ENCODE measurements at places on chromosomes 12 and 14.
A peak's percentile ranks its signal among the peaks of the same experiment; 100 is the strongest.

DNA sequence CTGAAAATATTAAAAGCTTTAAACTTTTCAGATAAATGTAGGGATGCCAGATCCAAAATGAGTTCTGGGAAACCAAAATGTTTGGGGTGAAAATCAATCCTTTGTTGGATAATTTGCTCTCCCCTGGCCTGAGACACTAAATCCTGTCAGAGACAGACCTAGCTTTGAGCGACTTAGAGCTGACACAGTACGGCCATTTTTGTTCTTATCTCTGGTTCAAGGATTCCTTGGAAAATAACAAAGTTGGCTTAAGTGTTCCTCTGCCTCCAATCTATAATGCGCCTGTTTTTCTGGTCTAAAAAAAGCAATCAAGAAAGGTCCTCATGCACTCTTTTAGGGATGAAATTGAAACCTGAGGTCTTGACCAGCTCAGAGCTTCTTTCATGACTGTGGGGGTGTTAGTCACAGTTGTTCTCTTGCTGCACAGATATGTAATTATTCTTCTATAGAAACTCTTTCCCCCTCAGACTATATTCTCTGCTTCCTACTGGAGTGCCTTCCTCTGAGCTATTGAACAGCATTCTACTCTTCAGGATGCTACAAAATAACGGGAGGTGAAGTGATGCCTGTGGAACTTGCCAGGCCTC, 52.3 kb upstream of the EGLN3 start:
- DNase-seq, result no peak

- DNase-seq, result no peak
Observed at GRCh38 chr12:5915511-5915910, 29.5 kb downstream of the ANO2 start.

DNA sequence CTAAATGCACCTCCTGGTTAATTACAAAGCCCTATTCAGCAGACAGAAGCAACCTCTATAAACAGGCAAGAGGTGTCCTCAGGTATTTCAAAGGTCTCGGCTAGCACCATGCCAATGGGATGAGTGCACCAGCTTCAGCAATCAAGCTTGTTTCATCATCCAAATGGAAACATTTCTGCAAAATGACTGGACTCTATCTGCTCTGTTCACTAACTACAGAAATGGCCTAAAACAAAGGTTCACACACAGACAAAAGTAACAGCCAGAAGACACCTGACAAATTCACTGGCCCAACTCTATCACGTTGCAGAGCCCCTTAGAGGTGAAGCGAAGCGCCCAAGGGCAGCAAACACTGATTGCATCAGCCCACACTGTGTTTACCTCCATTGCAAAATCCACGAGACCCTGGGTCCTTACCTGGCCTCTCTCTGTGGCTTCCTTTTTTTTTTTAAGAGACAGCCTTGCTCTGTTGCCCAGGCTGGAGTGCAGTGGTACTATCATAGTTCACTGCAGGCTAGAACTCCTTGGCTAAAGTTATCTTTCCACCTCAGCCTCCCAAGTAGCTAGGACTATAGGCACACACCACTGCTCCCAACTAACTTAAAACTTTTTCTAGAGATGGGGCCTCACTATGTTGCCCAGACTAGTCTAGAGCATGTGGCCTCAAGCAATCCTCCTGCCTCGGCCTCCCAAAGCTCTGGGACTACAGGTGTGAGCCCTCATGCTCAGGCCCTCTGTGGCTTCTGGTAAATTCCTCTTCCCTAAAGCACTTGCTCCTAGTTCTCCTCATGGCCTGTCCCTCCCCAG, 8.5 kb upstream of the SYNE3 start:
- DNase-seq, result no peak

DNA sequence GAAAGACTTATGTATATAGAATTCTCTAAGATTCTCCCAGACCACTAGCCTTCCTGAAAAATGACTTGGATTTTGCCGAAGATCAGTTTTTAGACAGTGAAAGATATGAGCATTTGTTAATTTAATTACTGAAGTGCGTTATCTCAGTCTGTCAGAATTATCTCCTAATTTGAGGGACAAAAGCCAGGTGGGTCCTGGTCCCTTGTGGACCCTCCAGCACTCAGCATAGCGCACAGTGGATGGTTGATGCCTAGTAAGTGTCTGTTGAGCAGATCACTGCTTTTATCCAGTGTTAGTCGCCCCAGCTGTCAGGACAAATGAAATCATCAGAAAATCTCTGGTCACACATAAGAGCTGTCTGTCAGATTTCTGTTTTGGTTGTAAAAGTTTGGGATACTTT, 80.4 kb downstream of the EML1 start:
- DNase-seq, result no peak

- DNase-seq, result no peak
Observed at GRCh38 chr14:81567302-81567701, 33.6 kb upstream of the SEL1L start.

DNA sequence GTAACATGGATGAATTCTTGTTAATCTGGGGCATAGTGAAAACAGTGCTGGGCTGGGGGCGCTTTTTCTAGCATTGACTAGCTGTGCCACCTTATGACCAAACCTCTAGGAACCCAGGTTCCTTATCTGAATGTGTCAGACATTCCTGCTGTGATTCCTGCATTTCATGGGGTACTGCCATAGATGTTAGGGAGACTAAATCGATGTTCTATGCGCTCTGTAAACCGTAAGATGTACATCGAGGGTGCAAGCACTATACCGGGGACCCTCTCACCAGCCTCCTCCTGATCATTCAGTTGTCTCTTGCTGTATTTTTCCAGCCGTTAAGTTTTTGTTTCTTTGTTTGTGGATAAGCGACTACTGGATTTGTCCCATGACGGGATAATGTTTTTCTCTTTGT, 170.9 kb upstream of the PARP11 start:
- no peak for DNase-seq

- no peak for DNase-seq
Observed at GRCh38 chr12:121613462-121613861, 12.9 kb upstream of the ORAI1 start.

DNA sequence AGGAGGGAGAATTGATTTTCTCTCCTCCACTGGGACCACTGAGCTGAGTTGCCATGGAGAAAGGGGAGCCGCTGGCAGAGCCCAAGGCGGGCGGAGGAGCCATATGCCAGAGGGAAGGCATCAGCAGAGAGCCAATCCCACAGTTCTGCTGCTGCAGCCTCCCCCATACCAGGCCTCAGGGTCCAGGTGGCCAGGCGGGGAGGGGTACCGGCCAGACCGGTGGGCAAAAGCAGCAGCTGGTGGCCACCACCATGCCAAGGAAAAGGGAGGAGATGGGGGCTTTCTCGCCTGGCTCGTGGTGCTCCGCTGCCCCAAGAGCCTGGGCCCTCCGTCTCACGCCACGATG, 72.8 kb downstream of the PITPNM2 start:
- no peak for DNase-seq

DNA sequence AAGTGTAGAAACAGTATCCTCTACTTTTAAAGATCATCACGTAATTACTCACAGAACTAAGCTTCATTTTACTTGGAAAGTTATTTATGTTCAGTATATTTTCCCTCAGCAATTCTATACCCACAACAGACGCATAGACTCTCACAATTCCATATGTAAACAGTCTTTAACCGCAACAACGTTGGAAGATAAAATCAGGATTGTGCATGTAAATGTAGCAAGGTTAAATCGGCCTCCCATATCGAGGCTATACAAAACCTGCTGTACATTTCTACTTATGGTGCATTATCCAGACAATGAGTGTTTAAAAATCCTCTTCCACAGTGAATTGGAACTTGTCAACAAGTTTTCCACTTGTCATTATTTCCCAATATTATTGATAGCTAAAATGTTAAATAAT, 581.1 kb downstream of the SLC16A7 start:
- no peak for DNase-seq

GRCh38 chr12:45878630-45879255, 111.6 kb downstream of the SCAF11 start:
- DNase-seq, result peak; percentile 50

GRCh38 chr14:68873376-68873775, 80.5 kb upstream of the ZFP36L1 start:
- no peak for DNase-seq

DNA sequence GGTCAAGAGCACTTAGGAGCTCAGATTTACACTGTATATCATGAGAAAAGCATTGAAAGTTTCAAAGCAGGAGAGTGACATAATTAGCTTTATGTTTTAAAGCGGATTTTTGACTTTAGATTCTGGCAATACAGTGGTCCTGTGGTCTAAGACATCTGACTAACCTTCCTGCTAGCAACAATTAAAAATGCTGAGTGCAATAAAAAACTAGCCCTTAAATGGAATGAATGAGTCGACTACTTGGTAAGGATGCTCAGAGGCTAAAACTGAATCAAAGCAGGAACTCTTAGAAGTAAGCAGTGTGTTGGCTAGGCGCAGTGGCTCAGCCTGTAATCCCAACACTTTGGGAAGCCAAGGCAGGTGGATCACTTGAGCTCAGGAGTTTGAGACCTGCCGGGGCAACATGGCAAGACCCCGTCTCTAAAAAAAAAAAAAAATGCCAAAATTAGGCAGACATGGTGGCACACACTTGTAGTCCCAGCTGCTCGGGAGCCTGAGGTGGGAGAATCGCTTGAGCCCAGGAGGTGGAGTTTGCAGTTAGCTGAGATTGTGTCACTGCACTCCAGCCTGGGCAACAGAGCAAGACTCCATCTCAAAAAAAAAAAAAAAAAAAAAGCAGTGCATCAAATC, 18.9 kb downstream of the BICD1 start:
- no peak for DNase-seq

- no peak for DNase-seq
Observed at GRCh38 chr12:12147111-12147510, 76.4 kb downstream of the BCL2L14 start.

DNA sequence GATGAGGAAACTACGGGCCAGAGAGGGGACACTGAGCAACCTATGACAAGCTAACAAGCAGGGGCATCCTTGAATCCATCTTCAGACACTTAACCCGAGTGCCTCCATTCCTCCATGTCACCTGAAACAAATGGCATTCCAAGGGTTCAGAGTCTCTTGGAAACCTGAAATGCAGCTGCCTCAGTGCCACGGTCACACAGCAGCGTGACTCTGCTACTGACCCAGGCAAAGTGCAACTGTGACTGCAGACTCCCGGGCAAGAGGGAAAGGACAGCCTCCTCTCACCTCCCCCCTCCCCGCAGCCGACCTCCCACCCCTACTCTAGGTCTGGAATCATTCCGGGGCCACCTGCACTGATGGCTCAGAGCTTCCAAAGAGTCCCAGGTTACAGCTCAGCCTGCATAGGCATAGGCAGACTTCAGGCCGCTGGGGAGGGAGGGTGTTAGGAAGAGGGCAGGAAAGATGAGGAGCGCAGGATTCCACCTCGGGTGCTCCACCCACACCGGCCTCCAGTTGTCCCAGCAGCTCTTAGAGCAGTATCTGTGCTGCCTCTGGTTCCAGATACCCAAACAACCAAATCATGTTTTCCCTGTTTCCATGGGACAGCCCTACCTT, 53.2 kb downstream of the KCNK10 start:
- no peak for DNase-seq

- DNase-seq, result peak; percentile 88
Observed at GRCh38 chr12:65497660-65498059, 219.2 kb downstream of the MSRB3 start.

DNA sequence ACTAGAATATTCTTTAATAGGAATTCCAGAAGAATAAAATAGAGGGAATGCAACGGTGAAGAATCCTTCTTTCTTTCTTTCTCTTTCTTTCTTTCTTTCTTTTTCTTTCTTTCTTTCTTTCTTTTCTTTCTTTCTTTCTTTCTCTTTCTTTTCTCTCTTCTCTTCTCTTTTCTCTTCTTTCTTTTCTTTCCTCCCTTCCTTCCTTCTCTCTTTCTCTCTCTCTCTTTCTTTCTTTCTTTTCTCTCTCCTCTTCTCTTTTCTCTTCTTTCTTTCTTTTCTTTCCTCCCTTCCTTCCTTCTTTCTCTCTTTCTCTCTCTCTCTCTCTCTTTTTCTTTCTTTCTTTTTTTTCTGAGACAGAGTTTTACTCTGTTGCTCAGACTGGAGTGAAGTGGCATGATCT, 160.8 kb upstream of the PRICKLE1 start:
- DNase-seq, result no peak

DNA sequence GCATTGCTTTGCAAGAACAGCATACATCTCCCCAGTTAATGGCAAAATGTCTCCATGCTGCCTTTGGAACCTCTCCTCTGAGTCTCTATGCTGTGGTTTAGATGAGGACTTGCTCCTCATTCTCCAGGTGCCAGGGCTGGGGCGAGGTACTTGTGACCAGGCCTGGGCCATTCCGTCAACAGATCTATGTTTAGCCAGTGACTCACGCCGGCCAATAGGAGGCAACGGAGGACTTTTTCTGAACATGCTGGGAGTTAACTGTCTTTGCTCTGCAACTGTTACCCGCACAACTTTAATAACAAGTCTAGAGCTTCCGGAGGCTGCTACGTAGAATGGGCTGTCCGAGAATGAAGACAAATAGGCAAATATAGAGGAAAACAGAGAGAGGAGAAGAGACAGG, 214.2 kb downstream of the GLT1D1 start:
- DNase-seq, result no peak

GRCh38 chr12:3564861-3565260, 73.9 kb downstream of the PRMT8 start:
- DNase-seq, result peak; percentile 6

DNA sequence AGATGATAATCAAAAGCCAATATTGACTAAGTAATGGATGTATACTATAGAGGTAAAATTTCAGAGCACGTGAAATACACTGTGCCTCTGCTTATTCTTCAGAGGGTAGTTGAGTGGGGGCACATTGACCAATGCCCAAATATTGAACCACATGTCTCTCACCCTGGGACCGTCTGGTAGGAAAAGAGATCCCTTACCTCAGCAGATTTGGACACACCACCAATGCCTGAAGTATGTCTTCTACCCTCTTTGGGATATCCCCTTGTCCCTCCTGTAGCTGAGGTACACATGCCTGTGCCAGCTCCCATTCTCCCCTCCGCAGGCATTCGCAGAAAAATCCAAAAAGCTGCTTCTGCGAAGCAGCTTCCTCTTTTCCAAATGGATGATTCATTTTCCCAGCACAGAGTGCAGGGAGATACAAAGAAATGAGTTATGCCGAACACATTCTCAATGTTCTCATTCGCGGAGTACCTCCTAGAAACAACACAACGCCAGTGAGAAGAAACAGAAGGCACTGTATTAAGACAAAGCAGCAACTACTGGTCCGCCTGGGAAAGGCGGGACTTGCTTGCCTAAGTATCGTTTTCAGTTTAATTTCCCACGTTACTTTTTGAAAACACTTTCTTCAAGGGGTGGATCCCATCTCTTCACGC, 691 bp downstream of the ZFYVE26 start:
- DNase-seq, result peak; percentile 56

DNA sequence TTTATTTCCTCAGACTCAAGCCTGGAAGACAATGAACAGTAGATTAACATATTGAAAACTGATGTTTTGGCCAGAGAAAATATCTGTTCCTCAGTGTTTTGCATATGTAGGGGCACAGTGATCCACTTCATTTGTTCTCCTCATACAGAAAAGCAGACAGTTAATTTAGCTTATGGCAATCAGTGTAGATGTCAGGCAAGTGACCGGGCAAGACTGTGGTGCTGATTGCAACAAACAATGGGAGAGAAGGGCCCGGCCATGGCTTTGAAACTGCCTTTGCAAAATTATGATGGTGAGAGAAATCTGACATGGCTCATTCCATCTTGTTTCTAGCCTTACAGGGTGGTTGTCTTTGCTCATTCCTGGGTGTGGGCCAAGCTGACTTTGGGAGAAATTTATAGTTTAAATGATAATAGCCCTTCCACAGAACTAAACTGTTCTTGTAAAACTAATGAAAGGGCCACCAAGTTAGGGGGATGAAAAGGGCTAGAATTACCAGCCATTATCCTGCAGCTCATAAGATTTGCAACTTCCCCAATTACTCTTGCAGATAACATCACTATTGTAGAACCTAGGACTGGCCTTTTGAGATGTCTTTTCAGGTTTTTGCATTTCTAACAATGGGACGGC, 220.3 kb downstream of the KTN1 start:
- no peak for DNase-seq

GRCh38 chr12:15534874-15535273, 212.6 kb downstream of the PTPRO start:
- DNase-seq, result peak; percentile 79
